ENCODE measurements at places on chromosomes 5 and 9.

- no peak for DNase-seq
These were observed 3.1 kb downstream of the KIF2A start for GRCh38 chr5:62309107-62309506.

- DNase-seq = no peak
These were observed 241.0 kb upstream of the KIF2A start for GRCh38 chr5:62065050-62065449.

DNA sequence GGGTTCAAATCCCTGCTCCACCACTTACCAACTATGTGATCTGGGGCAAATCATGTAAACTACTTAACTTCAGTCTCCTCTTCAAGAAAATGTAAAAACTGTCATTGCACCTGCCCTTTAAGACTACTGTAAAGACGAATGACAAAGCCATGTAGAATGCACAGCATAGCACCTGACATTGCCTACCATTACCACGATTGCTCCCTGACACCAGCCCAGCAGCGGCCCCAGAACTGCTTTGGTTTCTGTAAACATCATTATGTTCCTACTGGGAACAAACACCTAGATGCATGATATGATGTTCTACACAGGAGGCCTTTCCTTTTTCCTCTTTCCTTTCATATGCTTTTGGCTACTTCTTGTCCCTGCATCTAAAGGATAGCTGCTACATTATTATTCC, 23.1 kb upstream of the PLPP6 start:
- peak; percentile 3 for DNase-seq

- DNase-seq = no peak
These were observed 789 bp downstream of the SEMA6A start for GRCh38 chr5:116573702-116574366.

DNA sequence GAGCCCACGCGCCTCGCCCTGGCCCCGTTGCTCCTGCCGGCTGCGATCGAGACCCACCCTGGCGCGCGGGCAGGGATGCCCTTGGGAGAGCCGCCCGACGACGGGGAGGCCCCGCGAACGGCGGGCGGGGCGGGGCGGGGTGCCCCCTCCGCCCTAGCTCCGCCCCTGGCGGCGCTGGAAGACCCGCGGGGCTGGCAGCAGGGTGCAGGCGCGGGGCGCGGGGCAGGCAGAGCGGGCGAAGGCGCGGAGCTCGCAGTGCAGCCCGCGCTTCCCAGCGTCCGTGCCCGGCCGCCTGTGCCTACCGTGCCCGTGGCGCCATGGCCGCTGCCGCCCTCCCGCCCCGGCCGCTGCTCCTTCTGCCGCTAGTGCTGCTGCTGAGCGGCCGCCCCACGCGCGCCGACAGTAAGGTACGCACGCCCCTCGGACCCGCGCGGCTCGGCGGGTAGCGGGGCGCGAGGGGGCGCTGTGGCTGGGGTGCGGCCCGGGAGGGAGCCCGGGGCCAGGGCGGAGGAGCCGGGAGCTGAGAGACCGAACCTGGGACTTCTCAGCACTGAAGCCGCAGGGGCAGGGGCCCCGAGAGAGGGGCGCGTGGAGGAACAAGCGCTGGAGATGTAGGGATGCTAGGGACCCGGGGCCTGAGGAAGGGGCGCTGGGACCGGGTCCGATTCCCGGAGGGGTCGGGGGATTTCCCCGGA, at the start of gene OLFML2A:
Gene OLFML2A, plus strand, starts transcription at position 180 of the 695 bp plus-strand sequence. Its CDS starts 138 bp downstream, at position 318.
- no peak for DNase-seq

DNA sequence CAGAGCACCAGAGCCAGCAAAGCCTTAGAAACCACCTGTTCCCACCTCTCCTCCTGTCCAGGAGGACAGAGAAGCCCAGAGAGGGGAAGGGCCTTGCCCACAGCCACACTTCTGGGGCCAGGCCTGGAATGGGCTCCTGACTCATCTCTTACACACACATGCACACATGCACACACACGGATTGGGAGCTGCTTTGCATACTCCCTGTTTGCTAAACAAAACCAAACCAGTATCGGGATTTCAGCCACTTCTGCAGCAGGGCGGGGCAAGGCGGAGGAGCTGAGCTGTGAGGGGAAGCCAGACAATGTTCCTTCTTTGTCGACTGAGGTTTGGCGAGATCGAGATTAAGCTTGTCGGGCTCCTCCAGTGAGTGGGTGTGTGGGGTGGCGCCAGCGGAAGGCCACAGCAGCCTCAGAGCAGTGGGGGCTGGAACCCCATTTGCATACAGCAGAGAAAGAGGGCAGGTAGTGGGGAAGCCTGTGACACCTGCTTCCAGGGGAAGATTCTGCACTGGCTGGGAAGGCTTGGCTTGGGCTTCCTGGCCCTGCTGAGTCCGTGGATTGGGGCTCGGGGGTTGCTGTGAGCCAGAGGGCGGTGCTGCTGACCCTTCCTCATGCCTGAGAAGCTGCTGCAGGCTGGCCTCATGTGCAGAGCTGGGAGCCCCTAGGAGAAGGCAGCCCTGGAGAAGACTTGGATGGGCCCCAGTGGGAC, 16.1 kb downstream of the GFI1B start:
- DNase-seq = no peak

DNA sequence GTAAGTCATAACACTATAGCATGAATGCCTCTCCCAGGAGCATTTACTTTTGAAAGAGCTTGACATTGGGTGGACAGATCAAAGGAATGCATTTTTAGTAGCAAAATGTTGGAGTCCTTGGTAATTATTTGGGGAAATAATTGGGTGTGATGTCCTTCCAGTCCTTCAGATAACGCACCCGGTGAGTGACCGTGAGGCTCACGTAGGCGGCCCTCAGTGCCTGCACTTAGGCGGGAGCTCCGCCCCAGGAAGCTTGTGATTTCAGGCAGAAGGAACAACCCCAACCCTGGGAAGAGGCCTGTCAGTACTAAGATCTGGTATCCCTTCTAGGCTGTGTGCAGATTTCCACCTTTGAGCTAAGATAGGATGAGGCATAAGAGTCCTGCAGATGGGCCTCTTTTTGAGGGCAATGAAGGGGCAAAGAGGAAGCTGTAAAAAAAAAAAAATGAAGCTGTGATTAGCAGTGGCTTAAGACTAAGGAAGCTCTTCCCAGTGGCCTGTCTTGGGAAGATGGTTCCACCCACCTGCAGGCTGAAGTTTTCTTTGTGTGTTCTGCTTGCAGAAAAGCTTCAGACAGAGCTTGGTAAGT, 14.9 kb downstream of the BTNL9 start:
- no peak for DNase-seq

DNA sequence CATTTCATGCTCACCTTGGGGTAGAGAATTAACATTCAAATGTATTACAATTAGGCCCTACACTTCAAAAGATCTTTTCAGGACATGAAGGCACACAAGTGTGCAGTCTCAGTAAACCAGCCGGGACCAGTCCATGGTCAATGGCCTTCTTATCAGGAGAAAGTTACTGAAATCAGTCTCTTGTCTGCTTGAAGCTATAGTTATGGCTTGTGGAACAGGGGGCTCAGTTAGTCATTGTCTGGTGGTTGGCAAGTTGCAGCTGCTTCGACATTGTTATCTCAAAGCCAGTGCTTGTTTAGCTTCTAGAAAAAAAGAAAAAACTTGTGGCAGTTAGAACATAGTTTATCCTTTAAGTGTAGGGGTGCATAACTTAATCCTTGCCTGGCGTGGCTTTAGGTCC, 213.1 kb upstream of the ACO1 start:
- DNase-seq = no peak
